ENCODE measurements at places on chromosomes 13 and 19.

DNA sequence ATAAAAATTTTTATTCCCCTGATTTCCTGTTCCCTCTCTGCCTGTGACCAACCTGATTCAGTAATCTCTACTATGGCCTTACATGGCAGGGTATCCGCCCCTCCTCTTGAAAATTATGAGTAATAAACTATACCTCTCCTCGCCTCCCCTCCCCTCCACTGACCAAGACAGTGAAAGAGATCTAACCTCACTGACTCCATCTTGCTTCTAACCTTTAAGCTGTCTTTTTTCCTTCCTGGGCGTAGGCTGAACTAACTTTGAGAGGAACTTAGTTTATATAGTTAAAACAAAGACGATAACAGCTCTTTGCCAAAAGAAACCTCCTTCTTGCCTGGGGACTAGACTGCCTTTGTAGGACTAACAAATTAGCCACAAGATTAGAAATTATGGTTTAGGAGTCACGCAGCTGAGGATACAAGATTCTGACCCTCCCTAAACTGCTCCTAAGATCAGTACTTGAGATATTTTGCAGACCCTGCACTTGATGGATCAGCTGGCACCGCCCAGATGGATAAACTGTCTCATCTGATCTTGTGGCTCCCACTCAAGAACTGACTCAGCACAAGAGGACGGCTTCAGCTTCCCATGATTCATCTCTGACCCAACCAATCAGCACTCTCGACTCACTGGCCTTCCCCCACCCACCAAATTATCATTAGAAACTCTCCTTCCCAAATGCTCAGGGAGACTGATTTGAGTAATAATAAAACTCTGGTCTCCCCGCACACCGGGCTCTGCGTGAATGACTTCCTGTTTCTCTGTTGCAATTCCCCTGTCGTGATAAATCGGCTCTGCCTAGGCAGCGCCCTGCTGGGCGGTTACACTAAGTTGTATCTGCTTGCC is 187.1 kb downstream of the TDRD3 start:
- H3K27ac ChIP-seq = peak overlapping the region; percentile 85
- H3K27me3 ChIP-seq = no peaks in the 10 kb centered on the region
- no peak for DNase-seq
- peak overlapping the region; percentile 71 for H3K4me3 ChIP-seq
- peaks cover 27% of the 10 kb centered on the region for H3K4me1 ChIP-seq

DNA sequence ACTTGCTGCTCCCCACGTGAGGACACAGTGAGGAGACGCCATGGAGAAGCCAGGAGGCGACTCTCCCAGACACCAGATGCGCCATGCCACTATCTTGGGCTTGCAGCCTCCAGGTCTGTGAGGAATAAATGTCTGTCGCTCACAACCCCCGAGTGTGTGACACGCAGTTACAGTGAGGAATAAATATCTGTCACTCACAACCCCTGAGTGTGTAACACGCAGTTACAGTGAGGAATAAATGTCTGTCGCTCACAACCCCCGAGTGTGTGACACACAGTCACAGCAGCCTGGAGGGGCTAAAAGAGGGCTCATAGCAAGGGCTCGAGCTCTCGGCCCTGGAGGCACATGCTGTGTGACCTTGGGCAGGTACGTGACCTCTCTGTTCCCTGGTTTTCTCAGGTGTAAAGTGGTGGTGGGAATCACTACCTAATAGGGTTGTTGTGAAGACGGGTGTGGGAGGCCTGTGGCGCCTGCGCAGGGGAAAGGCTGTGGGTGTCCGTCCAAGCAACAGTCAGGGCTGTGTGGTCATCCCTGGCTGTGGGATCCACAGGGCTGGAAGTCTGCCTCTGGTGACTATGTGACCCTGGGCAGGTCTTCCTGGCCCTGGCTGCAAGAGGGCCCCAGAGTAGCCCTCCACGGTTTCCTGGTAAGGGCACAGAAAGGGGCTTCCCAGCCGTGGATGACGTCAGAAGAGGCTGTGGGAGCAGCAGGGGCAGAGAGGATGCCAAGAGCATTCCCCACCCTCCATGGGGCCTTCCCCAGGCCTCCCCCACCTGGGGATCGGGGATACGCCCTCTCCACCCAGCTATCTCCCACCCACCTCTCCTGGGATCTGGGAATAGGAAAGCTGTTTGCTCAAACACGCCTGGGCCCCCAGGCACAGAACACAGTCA is 77.7 kb downstream of the C1QTNF9 start:
- H3K27me3 ChIP-seq = peaks cover 6% of the 10 kb centered on the region
- H3K4me1 ChIP-seq = no peaks in the 10 kb centered on the region
- no peak overlapping the region for H3K4me3 ChIP-seq

- H3K4me3 ChIP-seq = no peak overlapping the region
- no peaks in the 10 kb centered on the region for H3K36me3 ChIP-seq
- H3K27me3 ChIP-seq = no peaks in the 10 kb centered on the region
Observed at GRCh38 chr13:71408416-71408815, 458.6 kb downstream of the DACH1 start.

GRCh38 chr13:94947965-94948371 is 235.6 kb upstream of the SOX21 start:
- no peak overlapping the region for H3K4me3 ChIP-seq
- peaks cover 37% of the 10 kb centered on the region for H3K27me3 ChIP-seq
- DNase-seq = no peak
- no peaks in the 10 kb centered on the region for H3K4me1 ChIP-seq
- H3K36me3 ChIP-seq = no peaks in the 10 kb centered on the region

- peaks cover 16% of the 10 kb centered on the region for H3K4me1 ChIP-seq
- no peaks in the 10 kb centered on the region for H3K27me3 ChIP-seq
- DNase-seq = no peak
- peaks cover 52% of the 10 kb centered on the region for H3K36me3 ChIP-seq
- no peak overlapping the region for H3K4me3 ChIP-seq
Observed at GRCh38 chr19:23381114-23381513, 14.2 kb downstream of the ZNF91 start.

DNA sequence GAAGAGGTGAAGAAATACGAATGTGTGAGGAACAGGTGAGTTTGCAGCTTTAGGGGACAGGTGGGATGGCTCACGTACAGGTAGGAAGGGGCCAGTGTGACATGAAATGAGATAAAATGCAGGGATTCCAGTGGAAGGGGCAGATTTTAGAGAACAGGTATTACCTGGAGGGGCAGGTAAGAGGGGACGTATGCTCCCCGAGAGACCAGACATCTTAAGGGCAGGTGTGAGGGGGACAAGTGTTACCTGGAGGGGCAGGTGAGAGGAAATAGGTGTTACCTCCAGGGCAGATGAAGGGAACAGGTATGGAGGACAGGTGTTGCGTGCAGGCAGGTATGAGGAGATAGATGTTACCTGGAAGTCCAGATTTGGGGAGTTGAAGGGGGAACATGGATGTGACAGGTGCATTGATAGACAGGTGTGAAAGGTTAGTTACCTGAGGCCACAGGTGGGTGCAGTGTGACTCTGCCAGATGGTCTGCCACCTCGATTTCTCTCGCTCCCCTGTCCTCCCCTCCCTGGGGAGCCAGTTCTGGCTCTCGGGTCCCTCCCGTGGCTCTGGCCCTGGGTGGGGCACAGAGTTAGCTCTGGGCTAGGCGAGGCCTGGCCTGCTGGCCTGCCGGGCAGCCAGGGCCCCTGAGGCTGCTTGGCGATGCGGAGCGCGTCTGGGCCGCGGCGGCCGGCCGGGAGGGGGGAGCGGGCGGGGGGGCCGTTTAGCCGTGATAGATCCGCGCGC is 2.1 kb downstream of the ERFL start:
- no peak overlapping the region for H3K4me3 ChIP-seq
- peaks cover 5% of the 10 kb centered on the region for H3K36me3 ChIP-seq
- DNase-seq = no peak
- H3K27ac ChIP-seq = no peak overlapping the region

- no peak overlapping the region for H3K27ac ChIP-seq
- H3K4me1 ChIP-seq = no peaks in the 10 kb centered on the region
- H3K36me3 ChIP-seq = no peaks in the 10 kb centered on the region
- H3K4me3 ChIP-seq = no peak overlapping the region
- no peak for DNase-seq
- no peaks in the 10 kb centered on the region for H3K27me3 ChIP-seq
Observed at GRCh38 chr13:38854226-38854625, 136.4 kb downstream of the STOML3 start.

DNA sequence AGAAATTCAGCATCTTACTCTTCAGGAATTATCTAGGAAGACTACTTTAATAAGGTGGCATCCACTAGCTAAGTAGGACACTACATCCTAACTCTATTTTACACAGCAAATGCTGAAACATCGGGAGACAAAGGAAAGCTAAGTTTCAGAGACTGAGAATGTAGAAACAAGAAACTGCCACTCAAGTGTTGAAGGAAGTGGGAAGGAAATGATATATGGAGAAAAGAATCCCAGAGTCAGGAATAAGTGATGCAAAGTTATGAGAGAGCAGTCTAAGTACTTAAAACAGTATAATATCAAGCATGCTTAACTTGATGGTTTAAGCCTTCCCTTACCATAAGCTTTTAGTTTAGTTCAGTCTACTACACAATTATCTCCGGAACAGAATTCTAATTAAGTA is 52.4 kb downstream of the RBM26 start:
- H3K4me1 ChIP-seq = peaks cover 41% of the 10 kb centered on the region
- H3K27me3 ChIP-seq = no peaks in the 10 kb centered on the region
- no peak overlapping the region for H3K4me3 ChIP-seq
- H3K36me3 ChIP-seq = peaks cover 10% of the 10 kb centered on the region

GRCh38 chr19:45911291-45911690 is 3.3 kb downstream of the NANOS2 start:
- H3K36me3 ChIP-seq = no peaks in the 10 kb centered on the region
- H3K27me3 ChIP-seq = peaks cover 16% of the 10 kb centered on the region
- H3K4me1 ChIP-seq = no peaks in the 10 kb centered on the region

DNA sequence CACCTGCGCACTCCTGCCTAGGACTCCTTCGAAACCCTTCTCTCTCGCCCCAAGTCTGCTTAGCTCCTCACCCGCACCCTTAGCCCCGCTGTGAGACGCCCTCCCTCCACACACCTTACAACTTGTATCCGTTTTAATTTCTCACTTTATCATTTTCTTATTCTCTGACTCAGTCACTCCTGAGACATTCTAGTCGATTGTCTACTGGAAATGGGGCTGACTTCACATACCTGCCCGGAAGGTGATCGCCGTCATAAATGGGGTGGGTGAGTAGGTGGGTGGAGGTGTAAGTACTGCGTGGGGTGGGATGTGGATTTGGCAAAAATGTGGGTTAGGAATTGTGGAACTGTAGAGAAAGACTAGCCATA is 714 bp downstream of the NDFIP2 start:
- DNase-seq = no peak
- no peaks in the 10 kb centered on the region for H3K36me3 ChIP-seq
- H3K4me1 ChIP-seq = peaks cover 44% of the 10 kb centered on the region

- no peaks in the 10 kb centered on the region for H3K27me3 ChIP-seq
- H3K4me1 ChIP-seq = peaks cover 30% of the 10 kb centered on the region
- no peaks in the 10 kb centered on the region for H3K36me3 ChIP-seq
- H3K27ac ChIP-seq = peak overlapping the region; percentile 97
- DNase-seq = no peak
- H3K4me3 ChIP-seq = peak overlapping the region; percentile 97
Observed at GRCh38 chr19:47047272-47047762, 1.1 kb downstream of the TMEM160 start.

GRCh38 chr19:48489608-48490216 is 20.5 kb downstream of the CYTH2 start:
- DNase-seq = no peak
- no peak overlapping the region for H3K27ac ChIP-seq
- H3K4me3 ChIP-seq = no peak overlapping the region
- peaks cover 55% of the 10 kb centered on the region for H3K4me1 ChIP-seq
- H3K36me3 ChIP-seq = no peaks in the 10 kb centered on the region
- H3K27me3 ChIP-seq = peaks cover 4% of the 10 kb centered on the region

DNA sequence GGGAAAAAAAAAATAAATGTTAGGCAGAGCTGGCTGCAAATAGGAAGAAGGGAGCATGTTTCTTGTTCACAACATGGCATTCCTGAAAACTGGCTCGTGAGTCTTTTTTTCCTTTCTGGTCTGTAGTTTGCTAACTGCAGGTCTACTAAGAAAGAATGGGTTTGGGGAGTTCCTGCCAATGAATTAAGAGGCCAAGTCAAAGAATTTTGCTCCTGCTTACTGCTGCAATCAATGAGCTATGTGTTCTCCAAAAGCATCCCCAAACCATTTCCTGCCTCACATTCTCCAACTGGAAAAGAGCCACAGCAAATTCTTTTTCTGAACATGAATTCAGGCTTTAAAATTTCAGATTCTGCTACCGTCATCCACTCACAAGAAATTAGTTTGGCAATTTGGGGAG is 88.6 kb downstream of the DCT start:
- H3K36me3 ChIP-seq = peaks cover 7% of the 10 kb centered on the region
- H3K27me3 ChIP-seq = no peaks in the 10 kb centered on the region
- peaks cover 13% of the 10 kb centered on the region for H3K4me1 ChIP-seq
- no peak overlapping the region for H3K27ac ChIP-seq
- no peak for DNase-seq

DNA sequence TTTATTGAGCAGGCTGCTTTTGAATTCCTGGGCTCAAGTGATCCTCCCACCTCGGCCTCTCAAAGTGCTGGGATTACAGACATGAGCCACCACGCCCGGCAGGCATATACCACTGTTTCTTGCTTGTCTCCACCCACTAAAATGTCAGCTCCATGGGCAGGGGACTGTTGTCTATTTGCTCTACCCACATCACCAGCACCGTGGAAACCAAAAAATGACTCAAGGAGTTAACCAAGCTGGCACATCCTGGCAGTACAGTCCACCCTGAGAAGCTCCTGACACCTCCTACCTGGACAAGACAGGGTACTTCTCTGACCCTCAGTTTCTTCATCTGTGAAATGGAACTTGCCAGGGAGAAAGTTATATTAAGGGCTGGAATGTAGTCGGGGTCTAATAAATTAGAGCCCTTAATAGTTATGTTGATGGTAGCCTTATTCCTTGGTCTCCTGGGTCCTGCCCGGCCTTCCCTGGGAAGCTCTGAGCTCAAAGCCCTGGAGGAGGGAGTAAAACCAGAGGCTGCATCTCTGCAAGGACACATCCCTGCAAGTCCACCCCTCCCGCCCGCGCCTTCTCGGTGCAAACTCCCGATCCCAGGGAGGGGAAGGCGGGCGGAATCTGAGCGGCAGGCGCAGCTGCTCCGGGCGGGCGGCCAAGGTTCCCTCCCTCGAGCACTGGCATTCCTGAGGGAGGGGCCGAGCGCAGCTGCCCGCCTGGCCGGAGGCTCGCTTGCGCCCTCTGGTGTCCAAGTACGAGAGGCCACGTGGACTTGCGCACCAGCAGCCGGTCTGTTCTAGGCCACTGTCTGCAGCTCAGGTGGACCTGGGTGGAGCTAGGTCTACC is 14.1 kb downstream of the RDH8 start:
- no peak overlapping the region for H3K27ac ChIP-seq
- H3K4me3 ChIP-seq = no peak overlapping the region
- peak; percentile 98 for DNase-seq
- no peaks in the 10 kb centered on the region for H3K36me3 ChIP-seq
- peaks cover 4% of the 10 kb centered on the region for H3K27me3 ChIP-seq
- H3K4me1 ChIP-seq = peaks cover 7% of the 10 kb centered on the region

- no peaks in the 10 kb centered on the region for H3K4me1 ChIP-seq
- H3K36me3 ChIP-seq = no peaks in the 10 kb centered on the region
- no peaks in the 10 kb centered on the region for H3K27me3 ChIP-seq
- H3K27ac ChIP-seq = no peak overlapping the region
- no peak for DNase-seq
- no peak overlapping the region for H3K4me3 ChIP-seq
Observed at GRCh38 chr13:21341637-21342422, 117.3 kb downstream of the ZDHHC20 start.
